ENCODE measurements at places on chromosomes 5 and 9.

DNA sequence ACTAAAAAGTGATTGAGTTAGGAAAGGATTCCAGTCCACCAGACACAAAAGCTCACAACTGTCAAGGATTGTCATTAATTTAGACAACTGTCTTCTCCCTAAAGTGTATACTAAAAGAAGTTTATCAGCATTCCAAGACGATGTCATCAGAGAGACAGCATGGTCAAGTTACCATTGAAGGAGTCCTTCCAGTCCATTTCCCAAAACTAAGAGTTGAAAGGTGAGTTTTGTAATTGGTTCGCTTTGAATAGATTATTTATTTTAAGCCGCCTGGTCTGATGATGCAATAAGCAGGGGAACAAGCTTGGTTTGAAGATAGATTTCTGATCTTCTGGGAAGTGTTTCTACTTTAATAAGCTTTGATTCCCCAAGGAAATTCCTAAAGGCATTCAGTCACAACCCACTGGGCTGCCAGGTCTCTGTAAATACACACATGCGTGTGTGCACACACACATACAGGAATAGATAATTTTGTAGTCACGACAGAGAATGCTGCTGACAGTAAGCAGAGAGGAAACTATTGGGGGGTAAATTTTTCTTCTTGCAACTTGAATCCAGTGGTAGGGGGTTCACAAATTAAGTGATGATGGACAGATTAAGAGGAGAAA, 234.8 kb downstream of the PIK3R1 start:
- DNase-seq, result no peak

DNA sequence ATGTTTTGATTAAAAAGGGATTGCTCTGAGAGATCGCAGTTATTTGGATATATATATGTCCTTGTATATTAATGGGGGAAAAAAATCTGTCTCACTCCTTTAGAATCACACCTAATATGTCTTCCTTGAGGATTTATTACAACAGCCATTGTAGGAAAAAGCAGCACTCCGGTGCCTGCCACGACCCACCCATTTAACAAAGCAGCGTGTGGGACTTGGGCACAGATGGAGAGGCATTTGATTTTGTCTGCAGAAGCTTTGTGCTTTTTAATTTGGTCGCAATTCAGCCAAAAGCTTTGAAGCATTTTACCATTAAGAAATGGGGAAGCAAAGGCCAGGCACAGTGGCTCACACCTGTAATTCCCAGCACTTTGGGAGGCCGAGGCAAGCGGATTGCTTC, 159.2 kb downstream of the SMARCA2 start:
- no peak for DNase-seq

DNA sequence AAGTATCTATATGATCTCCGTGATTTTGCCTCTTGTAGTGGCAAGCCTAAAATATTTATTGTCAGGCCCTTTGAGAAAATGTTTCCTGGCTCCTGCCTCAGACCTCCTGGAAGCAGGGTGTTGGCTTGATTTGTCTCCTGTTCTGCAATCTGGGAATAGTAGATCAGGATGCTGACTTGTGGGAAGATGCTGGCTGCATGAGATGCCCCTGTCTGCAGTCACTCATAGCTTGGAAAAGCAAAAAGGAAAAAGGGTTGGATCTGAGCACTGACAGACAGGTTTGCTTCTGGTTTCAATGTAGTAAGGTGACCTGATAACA, 16.7 kb downstream of the TJP2 start:
- DNase-seq, result no peak

DNA sequence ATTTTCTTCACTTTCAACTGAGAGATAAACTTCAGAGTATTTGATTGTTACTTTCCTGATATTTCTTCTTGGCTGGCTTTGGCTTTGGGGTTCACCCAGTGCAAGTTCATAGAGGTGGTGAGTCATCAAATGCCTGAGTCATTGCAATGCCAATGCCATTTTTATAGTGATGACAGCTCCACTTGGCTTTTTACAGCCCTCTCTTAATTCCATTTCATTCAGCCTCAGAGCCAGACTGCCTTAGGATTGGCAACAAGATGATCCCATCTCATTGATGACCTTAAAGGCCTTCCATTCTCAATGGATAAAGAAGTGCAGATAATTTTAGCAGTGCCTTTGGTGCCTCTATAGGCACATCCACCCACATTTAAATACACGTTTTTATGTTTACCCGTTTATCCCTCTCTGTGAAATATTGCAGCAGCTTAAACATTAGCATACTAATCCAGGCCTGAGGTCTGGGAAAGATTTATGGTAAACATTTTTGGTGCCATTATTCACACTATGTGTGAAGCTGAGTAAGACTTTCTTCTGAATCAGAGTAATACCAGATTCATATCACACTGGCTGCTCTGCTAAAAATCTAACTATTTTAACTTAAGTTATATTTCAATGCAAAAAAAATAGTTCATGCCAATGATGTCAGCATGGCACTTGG, 88.9 kb upstream of the TYRP1 start:
- DNase-seq, result no peak

DNA sequence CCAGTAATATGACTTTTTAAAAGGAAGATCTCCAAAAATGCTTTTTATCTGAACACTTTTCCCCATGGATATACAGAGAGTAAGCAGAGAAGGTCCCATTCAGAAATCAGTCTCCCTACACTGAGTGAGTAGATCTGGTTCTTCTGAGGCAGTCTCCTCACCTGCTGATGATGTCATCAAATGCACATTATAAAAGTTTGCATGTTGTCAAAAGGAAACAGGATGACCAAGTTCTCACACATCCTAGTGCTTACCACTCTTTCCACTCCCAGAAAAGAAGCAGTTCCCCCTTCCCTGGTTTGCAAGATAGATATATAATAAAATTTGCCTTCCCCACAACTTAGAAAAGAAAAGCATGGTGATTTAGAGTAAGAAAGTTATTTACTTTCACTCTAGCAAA, 180.5 kb downstream of the RAB3C start:
- DNase-seq, result no peak

- no peak for DNase-seq
These were observed 69.8 kb downstream of the ACO1 start for GRCh38 chr9:32454280-32454679.

- no peak for DNase-seq
These were observed 106.2 kb downstream of the SEMA5A start for GRCh38 chr5:9439531-9440292.

DNA sequence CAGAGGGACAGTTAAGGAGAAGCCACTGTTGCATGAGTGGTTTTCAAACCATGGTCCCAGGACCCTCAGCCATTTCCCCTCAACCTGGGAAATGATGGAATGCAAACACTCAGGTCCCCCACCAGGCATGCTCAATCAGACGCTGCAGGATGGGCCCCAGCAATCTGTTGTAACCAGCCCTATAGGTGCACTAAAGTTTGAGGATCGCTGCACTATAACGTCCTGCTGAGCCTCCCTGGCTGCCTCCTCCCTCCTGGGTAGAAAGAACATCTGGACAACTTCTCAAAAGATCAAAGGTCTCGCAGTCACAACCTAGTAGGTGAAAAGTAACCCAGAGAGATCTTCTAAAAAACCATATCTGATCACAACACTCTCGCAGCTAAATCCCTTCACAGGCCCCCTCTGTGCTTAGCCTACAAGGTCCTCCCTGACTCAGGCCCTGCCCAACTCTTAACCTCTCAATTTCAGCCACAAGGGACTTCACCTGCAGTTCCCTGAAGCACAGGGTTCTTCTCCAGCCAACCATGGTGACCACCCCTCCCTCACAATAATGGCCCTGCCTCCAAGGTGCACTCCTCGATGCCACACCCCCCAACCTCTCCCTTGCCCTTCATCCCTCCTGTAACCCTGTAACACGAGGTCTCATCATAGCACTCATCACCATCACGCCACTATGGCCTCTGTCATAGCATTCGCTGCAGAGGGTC, 3.5 kb downstream of the SHB start:
- DNase-seq, result no peak

- DNase-seq, result no peak
These were observed 20.1 kb upstream of the SLC36A1 start for GRCh38 chr5:151427258-151427657.

GRCh38 chr5:117455236-117456233, 880.9 kb upstream of the SEMA6A start:
- peak; percentile 7 for DNase-seq

GRCh38 chr5:67996596-67996995, 219.0 kb upstream of the PIK3R1 start:
- no peak for DNase-seq

DNA sequence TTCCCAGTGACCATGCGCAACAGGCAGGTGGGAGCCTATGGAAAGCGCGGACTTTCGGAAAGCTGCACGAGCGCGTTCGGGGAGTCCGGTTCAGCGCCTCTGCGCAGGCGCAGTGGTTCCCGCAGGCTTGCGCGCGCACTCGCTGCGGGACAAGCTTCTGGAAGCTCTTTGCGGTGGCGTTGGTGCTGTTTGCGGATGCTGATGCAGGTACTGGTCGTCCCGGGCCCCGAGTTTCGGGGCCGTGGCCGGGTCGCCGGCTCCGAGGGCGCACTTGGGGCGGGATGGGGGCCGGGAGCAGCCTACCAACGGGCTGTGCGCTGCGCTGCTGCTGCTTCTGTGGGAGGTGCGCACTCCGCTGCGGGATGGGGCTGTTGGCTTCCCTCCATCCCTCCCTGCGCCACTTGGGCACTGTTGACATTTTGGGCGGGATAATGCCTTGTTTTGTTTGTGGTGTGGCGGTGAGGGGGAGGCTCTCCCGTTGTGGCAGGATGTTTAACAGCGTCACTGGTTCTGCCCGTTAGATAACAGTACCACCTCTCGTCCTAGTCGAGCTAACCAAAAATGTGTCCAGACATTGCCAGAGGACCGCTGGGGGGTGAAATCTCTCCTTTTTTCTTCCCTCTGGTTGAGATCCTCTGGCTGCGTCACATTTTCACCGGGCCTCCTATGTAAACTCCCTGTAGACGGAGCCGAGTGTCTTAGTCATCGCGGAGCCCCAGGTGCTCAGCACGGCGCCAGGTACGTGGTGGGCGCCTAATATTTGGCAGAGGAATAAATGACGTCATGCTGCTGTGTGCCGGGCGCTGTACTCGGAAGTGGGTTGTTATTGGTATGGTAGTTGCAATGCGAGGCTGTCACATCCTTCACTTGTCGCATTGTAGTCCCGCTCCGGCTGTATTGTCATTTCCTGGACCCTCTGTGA, at the start of gene ZNF483:
ZNF483 (plus strand) TSS at position 124 of the 922 bp plus-strand sequence. CDS start 2,217 bp downstream, outside the sequence.
- DNase-seq, result peak; percentile 82

DNA sequence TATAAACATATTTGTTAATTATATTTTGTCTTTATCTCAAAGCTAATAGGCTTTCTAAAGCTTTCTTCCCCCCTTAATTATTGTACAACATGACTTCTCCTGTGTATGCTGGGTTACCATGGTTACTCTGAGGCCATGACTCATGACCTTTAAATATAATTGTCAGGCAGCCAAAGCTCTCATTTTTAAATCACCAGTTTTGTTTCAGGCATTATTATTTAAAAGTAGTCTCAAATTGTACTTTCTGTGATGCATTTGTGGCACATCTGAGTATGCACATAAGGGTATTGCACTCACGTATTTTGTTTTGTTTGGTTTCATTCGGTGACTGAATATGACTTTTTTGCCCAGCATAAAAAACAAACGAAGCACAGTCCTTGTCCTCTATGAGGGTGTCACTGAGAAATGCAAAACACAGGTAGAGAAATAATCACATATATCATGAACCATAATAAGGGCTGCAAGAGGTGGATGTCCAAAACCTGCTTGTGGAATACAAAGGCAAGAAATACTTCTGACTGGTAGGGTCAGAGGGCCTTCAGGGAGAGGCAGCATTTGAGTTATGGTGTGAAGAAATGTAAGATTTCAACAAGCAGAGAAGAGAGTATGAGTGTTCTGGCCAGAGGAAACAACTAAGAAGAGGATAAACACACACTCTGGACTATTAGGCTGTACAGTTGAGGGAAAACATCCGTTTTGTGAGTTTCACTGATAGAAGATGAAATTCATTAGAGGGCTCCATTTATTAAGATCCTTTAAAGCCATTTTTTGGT, 2.1 kb downstream of the CCDC192 start:
- DNase-seq, result no peak

DNA sequence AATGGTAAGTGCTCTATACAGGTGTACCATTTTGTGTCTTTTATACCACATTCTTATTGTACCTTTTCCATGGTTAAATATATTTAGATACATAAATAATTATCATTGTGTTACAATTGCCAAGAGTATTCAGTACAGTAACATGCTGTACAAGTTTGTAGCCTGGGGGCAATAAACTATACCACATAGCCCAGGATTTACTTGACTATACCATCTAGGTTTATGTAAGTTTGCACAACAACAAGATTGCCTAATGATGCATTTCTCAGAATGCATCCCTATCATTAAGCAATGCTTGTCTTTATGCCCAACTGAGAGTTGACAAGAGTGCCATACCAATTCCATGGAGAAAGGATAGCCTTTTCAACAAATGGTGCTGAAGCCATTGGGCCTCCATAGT, 136.7 kb upstream of the PJA2 start:
- no peak for DNase-seq

- no peak for DNase-seq
These were observed 78.5 kb upstream of the TBC1D2 start for GRCh38 chr9:98333703-98334582.

GRCh38 chr5:75710637-75711036, 6.6 kb downstream of the POC5 start:
- DNase-seq, result no peak

GRCh38 chr5:96627792-96628398, 34.3 kb upstream of the CAST start:
- no peak for DNase-seq

GRCh38 chr9:91395106-91395552, 28.5 kb downstream of the NFIL3 start:
- DNase-seq, result no peak

DNA sequence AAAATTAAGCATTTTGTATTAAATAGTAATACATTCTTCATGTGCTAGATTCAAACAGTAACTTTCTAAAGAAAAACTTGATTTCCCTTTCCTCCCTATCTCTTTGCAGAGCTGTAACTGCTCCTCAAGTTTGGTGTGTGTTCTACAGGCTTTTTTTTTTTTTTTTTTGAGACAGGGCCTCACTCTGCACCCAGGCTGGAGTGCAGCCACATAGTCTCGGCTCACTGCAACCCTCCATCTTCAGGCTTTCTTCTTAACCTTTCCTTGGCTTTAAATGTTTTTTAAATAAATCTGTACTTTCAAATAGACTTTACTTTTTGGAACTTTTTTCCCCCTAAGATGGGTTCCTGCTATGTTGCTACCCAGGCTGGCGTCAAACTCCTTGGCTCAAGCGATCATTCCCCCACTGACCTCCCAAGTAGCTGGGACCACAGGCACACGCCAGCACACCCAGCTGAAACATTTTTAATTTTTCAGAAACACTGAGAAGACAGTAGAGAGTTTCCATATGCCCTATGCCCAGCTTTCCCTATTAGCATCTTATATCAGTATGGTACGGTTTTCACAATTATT, 9.1 kb downstream of the NDFIP1 start:
- no peak for DNase-seq

GRCh38 chr9:136193127-136193890, 11.6 kb downstream of the LHX3 start:
- DNase-seq, result no peak

Data from NCI-H510A (cell line).